ENCODE measurements at places on chromosomes 12 and 14.

DNA sequence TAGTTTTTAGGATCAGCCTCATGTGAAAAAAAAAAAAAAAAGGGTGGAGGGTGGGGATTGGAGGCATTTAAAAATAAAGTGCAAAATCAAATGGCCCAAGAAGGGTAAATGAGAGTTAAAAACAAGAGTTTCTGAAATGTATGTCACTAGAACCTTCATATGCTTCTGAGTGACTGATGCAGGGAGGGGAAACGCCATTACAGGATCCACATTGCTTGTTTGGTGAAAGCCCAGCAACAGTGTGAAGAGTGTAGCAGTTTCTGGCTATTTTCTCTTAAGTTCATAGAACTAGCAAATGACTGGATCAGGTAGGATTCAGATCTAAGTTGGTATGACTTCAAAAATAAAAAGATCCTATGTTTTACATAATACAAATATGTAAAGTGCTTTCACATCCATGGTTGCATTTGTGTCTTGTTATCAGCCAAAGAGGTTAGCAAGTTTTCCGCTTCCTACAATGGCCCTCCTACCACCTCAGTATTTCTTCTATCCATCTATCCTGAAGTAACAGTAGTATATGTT lies 2.9 kb downstream of the CHPT1 start:
- no peak for DNase-seq

DNA sequence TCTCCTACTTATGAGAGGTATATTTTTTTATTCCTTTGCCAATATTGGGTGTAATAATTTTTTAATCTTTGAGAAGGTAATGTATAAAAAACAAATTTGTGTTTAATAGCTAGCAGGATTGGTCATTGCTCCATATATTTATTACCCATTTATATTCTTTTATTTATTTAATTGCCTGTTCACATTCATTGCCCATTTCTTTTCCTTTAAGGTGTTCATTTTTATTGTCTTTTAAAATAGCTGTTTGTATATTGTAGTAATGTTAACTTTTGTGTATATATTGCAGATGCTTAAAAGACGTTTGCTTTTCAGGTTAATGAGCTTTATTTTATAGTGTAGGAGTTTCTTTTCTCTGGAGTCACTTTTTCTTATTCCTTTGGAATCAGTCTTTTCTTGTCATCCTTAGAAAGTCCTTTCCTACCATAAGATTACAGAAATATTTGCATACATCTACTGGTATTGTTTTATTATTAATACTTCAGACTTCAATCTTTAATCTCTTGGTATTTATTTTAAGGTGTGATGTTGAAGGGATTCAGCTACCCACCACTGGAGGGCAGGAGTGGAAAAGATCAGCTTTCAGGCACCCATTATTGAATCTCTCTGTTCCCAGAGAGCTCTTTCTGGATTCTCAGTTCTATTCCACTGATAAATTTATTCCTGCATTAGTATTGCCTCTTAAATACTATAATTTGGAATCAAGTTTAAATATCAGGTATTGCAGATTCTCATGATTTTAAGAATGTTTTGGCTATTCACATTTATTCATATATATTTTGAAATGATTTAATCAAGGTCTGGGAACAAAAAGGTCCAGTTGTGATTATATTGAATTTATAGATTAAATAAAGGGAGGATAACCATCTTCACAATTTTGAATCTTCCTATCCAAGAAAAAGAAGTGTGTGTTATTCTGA lies 17.3 kb downstream of the PPM1A start:
- DNase-seq = no peak

- DNase-seq = no peak
Observed at GRCh38 chr12:54412348-54412747, 6.7 kb downstream of the ITGA5 start.

DNA sequence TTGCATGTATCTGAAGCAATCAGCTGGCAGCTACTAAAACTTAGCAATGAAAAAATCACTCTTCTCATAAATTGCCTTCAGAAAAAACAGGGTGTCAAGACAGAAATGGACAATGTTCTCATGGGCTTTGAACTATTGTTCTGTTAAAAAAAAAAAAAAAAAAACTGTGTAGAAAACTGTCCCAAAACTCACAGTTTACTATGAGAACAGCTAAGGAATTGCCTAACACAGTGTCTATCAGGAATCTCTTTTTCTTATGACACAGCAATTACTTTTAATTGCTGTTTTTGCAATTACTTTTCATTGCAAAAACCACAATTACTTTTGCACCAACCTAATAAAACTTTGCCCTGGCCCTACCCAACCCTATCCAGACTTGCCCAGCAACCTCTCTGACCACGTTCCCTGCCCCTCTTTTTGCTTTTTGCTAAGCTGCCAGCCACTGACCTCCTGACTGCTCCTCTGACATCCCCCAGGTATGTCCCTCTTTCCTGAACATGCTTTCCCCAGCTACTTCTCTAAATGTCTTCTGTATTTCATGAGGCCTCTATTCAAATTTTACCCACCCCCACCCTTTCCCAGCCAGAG lies 68.0 kb upstream of the SLCO1C1 start:
- DNase-seq = no peak

DNA sequence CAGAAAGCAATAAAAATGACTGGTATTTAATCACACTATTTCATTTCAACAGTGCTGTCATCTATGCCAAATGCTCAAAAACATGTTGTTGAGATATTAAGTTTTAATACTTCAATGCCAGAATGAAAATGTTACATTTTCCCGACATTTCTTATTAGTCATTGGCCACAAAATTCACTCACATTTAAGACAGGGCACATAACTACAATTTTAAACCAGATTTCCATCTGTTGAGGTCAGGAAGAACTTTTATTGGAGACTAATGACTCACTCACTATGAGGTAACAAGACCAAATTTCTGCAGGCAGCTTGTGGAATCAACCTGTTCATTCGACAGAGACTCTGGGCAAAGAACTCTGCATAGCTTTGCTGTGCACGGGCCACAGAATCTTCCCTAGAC lies 36.8 kb downstream of the PPTC7 start:
- no peak for DNase-seq

GRCh38 chr12:22682663-22683062 lies 57.7 kb downstream of the ETNK1 start:
- DNase-seq = no peak

DNA sequence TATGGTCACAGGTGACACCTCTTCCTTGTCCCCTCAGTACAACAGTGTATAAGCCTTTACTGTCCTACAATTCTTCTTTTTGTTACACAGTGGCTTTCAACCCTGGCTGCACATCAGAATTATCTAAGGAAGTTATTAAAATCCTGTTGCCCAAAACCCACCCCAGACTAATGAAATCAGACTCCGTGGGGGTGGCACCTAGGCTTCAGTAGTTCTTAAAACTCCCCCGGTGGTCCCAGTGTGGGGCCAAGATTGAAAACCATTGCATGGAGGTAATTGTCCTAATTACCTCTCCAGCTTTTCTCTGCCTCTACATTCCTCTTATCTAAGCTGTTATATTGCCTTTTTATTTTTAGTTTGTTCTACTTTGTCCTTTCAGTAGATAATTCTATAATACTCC lies 172.8 kb downstream of the DAD1 start:
- no peak for DNase-seq

DNA sequence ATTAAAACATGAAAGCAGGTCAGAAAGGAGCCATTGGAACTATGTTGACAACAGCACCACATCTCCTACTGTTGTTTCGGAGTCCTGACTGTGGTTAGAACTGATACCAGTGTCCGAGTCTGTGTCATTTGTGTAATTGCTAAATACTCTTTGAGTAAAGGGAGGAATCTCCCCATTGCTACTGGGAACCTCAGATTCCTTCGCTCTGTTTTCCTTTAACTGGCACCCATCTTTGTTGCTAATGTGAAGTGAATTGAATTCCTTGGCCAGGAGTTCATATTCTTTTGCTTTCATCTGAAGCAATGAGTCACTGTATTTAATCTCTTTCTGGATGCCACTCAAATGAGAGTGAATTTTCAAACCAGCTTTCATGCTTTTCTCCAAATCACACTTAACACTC lies 31.5 kb downstream of the RASSF9 start:
- no peak for DNase-seq

GRCh38 chr14:54329082-54329695 lies 67.6 kb upstream of the CDKN3 start:
- peak; percentile 43 for DNase-seq

GRCh38 chr14:39243831-39244230 lies 10.1 kb downstream of the MIA2 start:
- no peak for DNase-seq

GRCh38 chr12:103580026-103580425 lies 7.0 kb upstream of the STAB2 start:
- no peak for DNase-seq

DNA sequence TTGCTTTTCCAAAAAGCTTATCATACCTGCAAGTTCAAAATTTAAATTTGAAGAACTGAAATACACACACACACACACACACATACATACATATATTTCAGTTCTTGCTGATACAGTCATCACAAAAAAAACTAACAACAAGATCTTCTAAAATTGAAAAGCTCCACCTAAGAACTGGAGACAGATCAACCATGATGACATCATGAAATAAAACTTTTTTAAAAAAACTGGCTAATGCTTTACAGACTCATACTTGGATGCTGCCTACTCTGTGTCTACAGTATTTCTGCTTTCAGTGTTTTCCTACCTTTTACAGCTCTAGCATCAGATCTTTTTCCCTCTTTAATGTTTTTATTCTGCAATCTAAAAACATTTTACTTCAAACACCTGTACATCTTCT lies 261.4 kb downstream of the DIO2 start:
- DNase-seq = no peak

DNA sequence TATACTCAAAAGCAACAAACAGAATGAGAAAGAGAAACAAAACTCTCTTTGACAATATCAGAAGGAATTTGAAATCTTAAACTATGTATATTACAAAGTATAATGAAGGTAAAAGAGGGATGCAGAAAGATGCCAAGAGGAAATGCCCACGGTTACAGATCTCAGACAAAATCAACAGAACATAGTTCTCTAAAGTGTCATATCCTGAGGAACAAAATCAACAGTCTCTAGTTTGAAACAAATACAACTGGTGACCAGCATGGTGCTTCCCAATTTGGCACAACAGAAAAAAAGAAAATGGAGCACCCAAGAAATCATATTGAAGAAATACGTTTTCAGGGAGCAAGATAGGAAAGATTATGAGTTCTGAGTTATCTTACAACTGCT lies 116.5 kb downstream of the METTL25 start:
- no peak for DNase-seq

- peak; percentile 66 for DNase-seq
Observed at GRCh38 chr12:130826151-130826801, 12.8 kb downstream of the STX2 start.

- DNase-seq = no peak
Observed at GRCh38 chr12:98513379-98514322, 1.7 kb upstream of the TMPO start.

Data from GM13976 (cell line).